ENCODE measurements at places on chromosomes 3 and 15.

DNA sequence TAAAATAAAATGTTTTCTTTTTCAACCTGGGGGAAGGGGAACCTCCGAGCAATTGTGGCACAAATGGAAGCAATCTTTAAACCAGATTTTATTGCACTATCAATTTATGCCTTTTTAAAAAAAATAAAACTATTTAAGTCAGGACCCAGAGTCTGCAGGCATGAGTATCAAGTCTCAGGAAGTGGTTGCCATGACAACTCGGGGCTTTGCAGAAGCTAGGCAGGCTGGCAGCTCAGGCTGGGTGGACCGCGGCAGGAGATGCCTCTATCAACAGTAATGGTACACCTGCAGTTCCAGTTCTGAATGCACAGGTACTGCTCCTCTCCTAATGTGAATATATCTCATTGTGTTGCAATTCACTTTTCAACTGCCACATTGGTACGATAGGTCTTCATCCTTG, 447.7 kb downstream of the GABRG3 start:
- DNase-seq, result no peak

- no peak for DNase-seq
Measured at GRCh38 chr15:97998307-97999071, 38.0 kb downstream of the ARRDC4 start.

DNA sequence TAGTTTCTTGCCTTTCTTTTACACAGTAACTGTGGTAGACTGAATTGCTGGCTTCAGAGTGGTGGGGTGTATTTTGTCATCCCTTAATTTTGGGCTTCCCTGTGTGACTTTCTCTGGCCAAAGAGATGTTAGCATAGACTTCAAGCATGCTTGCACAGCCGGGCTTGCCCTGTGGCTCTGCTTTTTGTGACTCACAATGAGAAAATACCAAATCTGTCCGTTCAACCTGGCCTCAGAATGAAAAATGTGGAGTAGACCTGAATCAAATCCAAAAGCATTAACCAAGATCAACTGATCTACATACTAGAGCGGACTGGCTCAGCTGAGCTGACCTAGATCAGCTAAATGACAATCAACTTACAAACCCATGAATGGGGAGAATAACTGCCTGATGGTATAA, 51.4 kb downstream of the PLAAT1 start:
- no peak for DNase-seq

- no peak for DNase-seq
Measured at GRCh38 chr3:72836416-72836815, 11.8 kb downstream of the SHQ1 start.

DNA sequence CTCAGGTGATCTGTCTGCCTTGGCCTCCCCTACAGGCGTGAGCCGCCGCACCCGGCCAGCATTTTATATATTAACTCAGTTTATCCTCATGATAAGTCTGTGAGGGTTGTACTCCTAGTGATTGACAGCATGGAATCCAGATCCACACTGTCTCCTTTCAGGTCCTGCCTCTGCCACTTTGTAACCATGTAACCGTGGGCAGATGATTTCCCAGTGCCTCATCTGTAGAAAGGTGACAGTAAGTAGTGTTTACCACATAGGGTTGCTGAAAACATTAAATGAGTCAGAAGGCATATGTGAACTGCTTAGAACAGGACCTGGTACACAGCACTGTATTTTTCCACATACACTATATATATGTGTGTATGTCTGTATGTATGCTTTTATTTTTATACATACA, 2.4 kb downstream of the FYTTD1 start:
- DNase-seq, result peak; percentile 23

- DNase-seq, result no peak
Measured at GRCh38 chr3:148757238-148758215, 59.8 kb downstream of the AGTR1 start.

DNA sequence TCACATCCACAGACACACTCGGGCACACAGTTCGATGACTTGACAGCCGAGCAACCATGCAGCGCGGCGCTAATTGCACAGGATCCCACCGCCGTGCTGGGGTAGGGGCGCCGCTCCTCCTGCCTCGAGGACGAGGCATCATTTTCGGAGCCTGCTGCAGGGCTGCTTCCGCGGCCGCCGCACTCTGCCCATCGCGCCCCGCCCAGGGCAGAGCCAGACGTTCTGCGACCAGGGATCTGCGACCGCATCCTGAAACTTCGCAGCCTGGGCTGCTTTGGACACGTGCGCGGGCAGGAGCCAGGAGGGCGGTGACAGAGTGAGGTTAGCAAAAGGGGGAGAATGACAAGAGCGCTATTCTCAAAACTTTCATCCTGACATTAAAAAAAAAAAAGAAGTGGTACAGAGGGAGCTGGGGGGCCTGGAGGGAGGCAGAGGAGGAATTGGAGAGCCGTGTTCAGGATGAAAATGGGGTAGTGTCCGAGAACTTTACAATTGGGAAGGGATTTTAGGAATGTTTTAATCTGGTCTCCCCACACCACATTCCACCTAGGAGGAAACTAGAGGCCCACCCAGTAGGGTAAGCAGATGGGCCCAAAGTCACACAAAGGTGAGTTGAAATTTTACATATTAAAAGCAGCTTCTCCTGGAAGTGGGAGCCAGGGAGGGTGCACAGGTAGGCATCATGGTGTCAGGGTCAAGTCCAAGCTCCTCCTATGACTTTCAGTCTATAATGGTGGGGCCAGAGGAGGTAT, 15.9 kb downstream of the IGDCC3 start:
- DNase-seq, result no peak

GRCh38 chr15:64247535-64247905, 84.7 kb upstream of the PPIB start:
- DNase-seq, result no peak

GRCh38 chr3:127781411-127782001, 40.8 kb downstream of the MGLL start:
- DNase-seq, result no peak

DNA sequence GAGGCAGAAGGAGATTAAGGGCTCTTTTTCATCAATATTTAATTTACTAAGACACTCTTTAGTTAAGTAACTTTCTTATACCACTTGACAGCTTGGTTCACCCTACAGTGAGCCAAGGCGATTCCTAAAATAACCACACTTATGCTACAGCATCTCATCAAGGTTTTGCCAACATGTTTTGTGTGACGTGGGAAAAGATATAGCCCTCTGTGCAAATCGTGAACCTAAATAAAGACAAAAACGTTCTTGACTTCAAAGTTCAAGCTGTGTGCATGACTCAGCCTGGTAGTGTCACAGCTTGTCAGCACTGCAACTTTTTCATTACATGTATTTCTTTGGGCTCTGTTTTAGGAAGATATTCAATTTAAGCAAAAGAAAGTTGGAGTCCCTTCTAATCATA, 297.0 kb upstream of the EPHA3 start:
- DNase-seq, result no peak

GRCh38 chr15:47258521-47258920, 458.8 kb upstream of the SEMA6D start:
- no peak for DNase-seq

DNA sequence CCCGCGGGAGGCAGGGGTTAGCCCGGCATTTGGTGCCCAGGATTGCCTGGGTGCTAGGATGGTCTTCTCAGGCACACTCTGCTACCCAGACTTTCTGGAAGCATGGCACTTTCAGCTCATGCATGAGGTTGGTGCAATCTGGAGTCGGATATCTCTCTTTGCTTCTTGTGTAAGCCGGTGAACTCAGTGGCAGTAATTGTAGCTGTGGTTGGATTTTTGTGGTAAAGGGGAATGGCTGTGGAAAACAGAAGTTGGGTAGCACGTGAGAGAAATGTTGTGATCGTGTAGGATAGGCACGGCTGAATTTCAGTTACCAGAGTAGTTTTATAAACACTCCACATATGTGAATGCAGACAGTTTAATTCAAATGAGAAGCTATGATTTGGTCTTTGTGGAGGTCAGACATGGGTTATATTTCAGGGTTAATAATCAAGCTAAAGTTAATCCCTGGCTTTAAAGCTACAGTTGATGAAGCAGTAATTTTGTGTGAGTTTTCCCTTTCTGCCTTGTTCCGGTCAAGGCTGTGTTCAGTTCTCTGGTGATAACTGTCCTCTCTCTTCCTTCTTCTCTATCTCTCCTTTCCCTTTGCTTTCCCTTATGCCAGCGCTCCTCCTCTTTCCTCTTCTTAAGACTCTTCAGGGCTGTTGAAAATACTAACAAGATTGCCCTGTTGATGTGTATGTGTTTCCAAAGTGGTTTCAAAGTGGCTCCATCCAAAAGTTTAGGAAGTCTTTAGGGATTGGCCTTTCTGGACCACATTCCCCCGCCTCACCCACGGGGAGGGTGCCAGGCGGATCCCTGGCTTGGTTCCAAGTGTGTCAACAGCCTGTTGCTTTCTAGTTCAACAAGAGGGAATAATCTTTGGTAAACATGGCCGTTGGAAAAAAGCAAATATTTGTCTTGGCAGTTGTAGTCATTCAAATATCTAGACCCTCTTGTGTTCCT, 404.6 kb upstream of the C2CD4B start:
- DNase-seq, result no peak

DNA sequence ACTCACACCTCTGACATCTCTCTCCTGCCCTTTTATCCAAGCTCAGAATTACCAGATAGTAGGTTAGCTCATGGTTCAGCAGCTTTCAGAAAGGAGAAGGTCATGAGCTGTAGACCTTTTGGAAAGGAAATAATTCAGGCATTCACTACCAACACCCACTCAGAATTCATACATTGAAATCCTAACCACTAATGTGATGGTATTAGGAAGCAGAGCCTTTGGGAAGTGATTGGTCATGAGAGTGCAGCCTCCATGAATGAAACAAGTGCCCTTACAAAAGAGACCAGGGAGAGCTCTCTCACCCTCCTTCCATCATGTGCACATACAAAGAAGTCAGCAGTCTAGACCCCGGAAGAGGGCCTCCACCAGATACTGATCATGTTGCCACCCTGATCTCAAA, 315.8 kb upstream of the CCDC54 start:
- DNase-seq, result no peak

DNA sequence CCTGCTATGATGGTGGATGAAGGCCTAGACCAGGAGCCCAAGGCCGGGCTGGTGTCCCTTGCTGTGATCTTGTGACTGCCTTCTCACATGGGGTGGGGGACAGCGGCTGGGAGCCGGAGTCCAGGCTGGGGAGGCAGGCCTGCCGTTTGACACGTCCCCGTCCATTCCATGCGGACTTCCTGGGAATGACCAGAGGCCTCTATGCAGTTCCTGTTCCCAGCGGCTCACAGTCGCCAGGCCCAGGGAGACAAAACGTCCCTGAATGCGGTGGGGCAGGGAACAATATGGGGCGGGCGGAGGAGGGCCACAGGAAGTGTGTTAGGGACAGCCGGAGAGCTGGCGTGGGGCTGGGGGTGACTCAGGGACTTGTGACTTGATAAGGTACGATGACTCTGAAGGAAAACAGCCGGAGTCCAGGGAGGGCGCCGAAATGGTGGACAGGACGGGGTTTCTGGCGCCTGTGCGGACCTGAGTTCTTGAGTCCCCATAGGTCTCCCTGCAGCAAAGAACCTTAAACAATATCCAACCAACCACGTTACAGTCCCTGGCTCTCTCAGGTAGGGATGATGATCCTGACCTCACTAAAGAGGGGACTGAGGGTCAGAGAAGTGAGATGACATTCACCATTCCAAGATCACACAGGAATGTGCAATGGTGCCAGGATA, 40.5 kb upstream of the SMAD6 start:
- no peak for DNase-seq

DNA sequence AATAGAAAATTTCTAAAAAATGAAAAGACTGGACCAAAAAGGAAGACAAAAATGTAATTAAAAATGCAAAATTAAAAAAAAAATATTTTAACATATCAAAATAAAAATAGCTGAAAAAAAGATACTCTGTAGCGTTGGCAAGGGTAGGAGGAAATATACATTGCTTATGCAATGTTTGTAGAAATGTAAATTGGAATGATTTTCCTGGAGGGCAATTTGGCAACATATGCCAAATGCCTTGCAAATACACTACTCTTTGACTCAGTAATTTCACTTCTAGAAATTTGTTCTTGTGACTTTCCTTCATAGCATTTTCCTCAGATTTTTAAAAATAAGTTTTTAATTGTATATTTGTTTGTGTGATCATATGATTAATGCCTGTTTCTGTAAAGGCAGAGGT, 296.6 kb downstream of the ZNF621 start:
- no peak for DNase-seq

DNA sequence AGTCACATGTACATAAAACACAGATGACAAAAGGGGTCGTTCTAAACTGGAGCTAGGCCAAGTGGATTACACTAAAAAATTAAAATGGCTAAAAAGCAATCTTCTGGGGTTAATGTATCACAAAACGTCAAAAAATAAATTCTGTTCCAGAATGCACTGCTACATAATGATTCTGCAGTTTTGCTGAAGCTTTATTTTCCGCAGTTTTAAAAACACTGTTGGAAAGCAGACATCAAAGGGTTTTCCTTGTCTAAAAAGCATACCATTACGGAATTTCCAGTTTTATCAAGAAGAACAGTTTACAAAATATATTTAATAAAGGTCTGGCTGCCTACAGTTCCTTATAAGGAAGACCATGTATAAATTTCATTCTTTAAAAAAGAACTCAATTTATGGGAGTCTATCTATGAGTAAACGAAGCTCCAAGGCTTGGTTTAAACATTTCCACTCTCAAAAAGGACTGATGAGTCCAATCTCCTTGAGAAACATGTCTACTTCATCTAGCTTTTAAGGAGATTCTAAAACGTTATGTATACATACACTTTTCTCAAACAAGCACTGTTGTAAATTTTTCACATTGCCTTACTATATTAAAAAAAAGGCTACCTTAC, 1.3 kb downstream of the DMXL2 start:
- no peak for DNase-seq

DNA sequence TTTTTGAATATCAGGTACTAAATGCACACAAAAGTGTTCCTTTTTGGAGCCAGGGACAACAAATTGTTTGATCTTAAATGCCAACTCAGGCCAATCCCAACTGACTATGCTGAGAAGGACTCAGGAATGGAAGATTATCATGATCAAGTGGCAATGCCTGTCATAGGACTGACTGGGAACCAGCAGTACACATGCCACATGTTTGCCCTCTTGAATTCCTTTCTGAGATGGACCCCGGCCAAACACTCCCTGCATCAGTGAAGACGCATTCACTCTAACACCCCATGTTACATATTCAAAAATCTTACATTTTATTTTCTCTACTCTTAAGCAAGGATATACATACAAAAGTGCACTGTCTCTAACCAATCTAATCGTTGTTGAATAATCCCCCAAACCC, 36.1 kb downstream of the CLDN18 start:
- no peak for DNase-seq

DNA sequence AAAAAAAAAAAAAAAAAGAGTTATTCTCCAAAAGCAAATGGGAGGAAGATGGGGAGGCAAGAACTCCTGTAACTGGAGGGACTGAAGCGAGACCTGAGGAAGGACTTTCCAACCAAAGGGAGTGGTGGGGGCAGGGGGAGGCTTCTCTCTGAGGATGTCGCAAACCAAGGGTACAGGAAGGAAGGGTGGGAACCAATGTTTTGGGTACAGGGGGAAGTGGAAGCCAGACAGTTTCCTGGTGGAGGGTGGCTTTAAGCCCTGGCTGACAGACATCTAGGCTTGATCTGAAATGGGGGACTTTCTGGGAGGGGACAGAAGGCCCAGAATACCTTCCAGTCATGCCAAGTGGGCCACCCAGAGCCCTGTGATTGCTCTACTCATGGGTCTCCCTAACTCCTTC, 27.0 kb downstream of the VIPR1 start:
- DNase-seq, result no peak
